ENCODE measurements at places on chromosomes 7 and 10.
A peak's percentile ranks its signal among the peaks of the same experiment; 100 is the strongest.

GRCh38 chr7:157829491-157829890 lies 492.7 kb downstream of the DNAJB6 start:
- no peak for DNase-seq

GRCh38 chr10:65805993-65806392 lies 1119.8 kb upstream of the LRRTM3 start:
- no peak for DNase-seq

DNA sequence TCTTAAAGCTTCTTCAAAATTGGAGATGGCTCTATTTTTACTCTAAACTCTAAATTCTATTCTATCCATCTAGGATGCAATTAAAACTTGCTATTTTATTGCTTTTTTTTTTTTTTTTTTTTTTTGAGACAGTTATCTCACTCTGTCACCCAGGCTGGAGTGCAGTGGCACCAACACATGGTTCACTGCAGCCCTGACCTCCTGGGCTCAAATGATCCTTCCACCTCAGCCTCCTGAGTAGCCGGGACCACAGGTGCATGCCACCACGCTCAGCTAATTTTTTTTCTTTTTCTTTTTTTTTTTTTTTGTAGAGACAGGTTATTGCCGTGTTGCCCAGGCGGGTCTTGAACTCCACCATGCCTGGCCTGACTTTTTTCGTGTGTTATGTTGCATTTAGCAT lies 41.2 kb downstream of the DNAJC1 start:
- DNase-seq = no peak

DNA sequence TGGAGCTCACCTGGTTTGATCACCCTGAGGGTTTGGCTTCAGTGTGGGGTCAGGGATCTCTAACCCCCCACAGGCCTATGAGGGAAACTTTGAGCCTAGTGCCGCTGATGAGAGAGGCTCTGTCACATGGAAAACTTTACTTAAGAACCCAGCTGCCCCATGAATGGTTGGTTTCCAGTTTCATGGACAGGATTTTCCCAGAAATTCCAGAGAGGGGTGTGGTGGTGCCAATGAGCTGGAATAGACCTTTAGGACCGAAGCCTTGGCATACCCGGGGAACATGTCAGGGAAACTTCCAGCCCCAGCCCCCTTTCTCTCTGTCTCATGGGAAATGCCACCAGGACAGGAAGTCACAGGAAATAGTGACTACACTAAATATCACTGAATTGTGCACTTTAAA lies 36.9 kb downstream of the AKR1B1 start:
- DNase-seq = peak; percentile 27

DNA sequence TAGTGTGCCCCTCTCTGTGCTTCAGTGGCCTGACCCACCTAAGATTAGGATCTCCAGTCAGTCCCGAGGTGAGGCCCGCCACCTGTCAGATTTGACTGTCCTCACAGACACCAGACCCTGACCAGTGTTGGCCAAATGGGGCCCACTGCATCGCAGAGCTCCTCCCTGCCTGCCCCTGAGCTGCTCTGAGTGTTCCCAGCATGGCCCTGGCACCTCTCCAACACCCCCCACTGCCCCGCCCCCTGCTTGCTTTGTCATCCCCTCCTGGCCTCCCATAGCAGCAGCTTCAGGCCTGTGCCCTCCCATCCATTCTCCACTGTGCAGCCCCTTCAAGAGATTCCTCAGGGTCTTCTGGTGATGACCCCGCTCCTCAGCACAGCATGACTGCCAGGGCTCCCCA lies 67.6 kb downstream of the C10orf120 start:
- no peak for DNase-seq

DNA sequence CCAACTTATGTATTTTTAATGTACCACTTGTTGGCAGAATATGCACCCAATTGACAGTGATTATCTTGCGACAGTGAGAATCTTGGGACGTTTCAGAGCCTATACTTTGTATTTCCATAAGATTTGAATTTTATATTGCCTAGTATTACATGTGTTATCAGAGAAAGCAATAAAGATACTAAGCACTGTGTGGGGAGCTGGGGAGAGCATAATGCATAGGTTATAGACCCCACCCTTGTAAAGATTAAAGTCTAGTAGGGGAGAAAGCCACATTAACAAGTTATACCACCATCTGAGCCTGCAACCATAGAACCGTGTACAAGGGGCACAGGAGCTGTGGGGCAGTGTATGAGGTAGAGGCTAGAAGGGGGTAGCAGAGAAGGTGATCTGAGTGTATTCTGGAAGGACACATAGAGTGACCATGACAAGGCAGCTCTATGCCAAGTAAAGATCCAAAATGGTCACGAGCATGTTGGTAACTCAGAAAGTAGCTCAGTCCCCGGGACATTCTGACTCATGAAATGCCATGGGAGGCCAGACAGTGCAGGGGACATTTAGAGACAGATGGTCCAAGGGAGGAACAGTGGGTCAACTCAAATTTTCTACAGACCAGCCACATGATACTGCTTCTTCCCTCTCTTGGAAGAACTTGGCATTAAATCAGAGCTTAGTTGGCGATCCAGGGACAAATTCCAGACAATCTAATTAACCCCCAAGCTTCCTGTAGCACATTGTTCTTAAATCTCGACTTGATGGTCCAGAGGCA lies 84.5 kb downstream of the ADRA2A start:
- no peak for DNase-seq

- no peak for DNase-seq
Observed at GRCh38 chr10:10043083-10043482, 974.6 kb upstream of the CELF2 start.

DNA sequence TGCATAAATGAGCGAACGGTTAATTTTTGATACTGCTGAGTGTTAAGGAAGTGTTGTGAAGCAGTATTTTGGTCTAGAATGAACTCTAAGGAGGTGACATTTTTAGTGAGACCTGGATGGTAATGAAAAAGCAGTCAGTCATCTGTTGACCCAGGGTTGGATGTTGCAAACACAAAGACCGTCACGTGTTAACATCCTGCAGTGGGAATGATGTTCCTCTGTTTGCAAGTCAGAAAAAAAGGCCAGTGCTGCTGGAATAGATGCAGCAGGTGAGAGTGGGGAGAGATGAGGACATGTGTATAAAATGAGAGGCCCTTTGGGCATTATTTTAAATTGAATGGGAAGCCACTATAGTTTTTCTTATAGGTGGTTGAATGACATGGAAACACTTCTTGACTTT lies 39.3 kb downstream of the INSYN2A start:
- no peak for DNase-seq

DNA sequence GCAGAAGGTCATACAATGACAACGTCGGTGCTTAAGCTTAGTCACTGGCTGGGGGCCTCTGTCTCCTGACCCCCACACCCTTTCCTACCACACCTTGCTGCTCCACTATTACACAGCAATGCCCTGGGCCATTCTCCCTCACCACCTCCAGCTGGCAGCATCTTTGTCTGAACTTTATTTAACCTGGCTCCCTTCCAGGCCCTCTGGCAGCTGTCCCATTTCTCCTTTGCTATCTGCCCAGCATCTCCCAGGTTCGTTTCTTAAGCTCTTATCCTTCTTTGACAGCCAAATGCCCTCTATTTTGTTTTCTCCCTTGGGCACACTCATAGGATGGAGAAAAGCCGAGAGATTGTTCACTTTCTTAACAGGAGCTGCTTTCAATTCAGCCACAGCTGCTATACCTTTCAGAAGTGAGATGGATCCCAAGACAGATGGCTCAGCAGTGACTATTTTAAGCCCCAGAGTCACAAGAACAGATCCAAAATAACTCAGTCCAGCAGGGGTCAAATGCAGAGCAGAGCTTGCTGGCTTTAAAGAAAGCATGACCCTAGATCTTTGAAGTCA lies 1277.1 kb upstream of the AUTS2 start:
- peak; percentile 15 for DNase-seq

DNA sequence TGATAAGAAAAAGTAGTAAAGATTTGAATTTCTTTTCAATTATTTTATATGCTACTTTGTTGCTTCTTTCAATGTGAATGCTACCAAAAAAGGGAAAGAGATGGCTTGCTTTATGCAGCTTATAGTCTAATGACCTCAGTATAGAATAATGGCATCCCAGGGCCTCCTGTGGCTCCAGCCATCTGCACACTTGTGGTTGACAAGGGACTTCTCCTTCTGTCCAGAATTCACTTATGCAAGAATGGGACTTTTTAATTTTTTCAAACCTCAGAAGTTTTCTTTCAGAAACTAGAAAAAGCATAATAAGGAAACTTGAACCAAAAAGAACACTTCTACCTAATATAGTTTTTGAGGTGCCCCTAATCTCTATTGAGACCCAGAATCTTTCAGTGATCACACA lies 310.9 kb downstream of the CTNNA3 start:
- no peak for DNase-seq

- DNase-seq = no peak
Observed at GRCh38 chr10:76628801-76629200, 1008.8 kb downstream of the KCNMA1 start.

DNA sequence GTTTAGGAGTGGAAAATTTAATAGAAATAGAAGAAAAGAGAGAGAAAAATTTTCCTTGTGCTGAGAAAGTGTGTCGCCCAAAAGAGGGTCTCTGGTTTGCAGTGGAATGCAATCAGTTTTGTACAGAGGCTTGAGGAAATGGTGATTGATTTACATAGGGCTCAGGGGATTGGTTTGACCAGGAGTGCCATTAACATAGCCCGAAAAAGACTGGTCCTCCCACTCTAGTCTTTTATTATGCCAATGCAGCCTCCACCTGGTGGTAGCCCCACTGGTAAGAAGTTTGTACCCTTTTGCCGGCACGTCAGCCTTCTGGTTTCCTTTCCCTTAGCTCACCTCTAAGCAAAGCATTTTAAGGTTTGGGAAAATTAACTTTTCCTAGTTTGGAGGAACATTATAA lies 885.3 kb downstream of the XPNPEP1 start:
- DNase-seq = no peak

GRCh38 chr10:10247585-10247984 lies 770.1 kb upstream of the CELF2 start:
- DNase-seq = peak; percentile 2

DNA sequence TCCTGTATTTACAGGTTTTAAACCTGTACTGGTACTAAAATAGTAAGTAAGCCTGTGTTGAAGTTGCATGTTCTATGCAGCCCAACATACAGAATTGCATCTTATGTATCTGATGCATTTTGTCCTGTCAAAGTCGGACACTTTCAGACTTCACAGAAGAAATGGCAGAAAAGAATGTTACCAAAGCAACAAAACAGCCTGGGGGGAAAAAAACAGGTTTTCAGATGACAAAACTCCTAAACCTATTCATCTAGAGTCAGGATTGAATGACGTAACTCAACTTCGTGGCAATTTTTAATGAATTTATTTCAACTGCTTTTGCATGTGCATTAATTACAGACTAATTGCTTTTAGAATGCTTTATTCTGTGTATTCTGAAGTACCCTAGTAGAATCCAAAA lies 28.4 kb downstream of the CYTH3 start:
- no peak for DNase-seq

DNA sequence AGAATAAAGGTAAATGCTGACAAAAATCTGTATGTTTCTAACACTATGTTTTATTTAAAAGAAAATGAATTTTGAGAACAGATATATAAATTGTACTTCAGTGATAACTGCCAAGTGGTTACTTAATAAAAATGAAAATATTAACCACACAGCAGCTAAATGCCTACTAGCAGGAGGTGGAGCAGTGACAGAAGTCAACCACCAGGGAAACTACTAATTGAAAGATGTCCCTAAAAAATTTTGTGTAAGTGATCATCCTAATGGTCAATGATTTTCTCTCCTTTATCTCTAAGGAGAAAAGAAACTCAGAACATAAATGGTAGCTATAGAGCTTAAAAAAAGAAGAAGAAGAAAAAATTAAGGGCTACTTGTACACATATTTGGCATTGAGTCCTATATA lies 22.9 kb downstream of the WNT16 start:
- no peak for DNase-seq

GRCh38 chr10:77309092-77309491 lies 328.5 kb downstream of the KCNMA1 start:
- no peak for DNase-seq

- no peak for DNase-seq
Observed at GRCh38 chr10:131485732-131486131, 174.2 kb upstream of the TCERG1L start.

- DNase-seq = no peak
Observed at GRCh38 chr7:88229302-88229995, 9.6 kb upstream of the SRI start.

- DNase-seq = no peak
Observed at GRCh38 chr10:16280595-16280994, 156.2 kb upstream of the PTER start.

DNA sequence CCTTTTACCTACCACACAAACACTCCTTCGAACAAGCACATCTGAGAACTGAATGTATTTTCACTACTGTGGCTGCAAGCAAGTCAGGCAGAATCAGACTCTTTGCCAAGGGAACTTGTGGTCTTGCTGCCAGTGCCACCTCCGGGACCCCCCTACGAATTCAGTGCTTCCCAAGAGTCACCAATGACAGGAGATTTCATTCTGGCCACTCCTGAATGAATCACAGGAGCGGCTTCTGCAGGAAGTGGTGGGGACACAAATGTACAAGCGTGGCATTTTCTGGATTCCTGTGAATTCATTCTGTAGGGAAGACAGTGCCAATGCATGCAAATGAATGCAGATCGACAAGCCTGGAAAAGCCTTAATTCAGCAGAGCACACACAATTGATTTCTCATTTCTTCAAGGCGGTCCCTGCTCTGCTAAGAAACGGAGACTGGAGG lies 161.2 kb downstream of the CAMK1D start:
- peak; percentile 6 for DNase-seq

GRCh38 chr7:73353243-73353642 lies 25.3 kb downstream of the FKBP6 start:
- DNase-seq = no peak

DNA sequence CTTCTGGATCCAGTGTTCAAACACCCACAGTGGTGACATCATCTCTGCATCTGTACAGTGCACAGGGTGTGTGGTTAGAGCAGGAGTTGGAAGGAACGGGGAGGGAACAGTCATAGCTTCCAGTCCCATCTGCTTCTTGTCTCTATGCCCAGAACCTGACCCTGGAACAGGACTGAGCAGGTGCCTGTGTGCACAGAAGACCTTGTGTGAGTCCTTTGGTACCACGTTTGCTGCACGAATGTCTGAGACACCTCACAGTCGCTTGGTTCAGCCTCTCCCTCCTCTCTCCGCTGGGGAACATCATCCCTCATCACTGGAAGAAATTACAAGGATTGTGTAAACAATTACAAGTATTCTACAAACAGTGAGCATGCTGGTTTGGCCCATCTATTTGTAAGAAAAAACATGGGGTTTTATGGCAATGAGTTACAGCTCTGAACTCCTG lies 243.0 kb upstream of the KLF6 start:
- peak; percentile 34 for DNase-seq

All from AG10803 (cell line).